Activated T-helper 2 cell treated with anti-CD3 and anti-CD28 coated beads, Interferon-gamma antibody, Interleukin-2, Interleukin-4, amounts not matched to agents 10 μg/mL and 5 μg/mL and 100 μg/mL, durations not matched to agents 14 hours and 24 hours and 36 hours (primary cell): ENCODE measurements at places on chromosomes 1 and 21. TPM values are rescaled to one million over a fixed set of nuclear protein-coding genes. Genes with fewer than 3 reads are reported as not detected.

CLDN17 gene
- total RNA-seq: not detected in 2 replicates

- DNase-seq: no peak
These were observed 41.0 kb downstream of the KCNN3 start for GRCh38 chr1:154829062-154829461.

GRCh38 chr1:15261155-15262002, 14.4 kb downstream of the FHAD1 start:
- no peak for DNase-seq

GRCh38 chr21:42565206-42565810, 51.7 kb downstream of the SLC37A1 start:
- no peak for DNase-seq

GRCh38 chr1:200929530-200930278, 35.0 kb downstream of the INAVA start:
- no peak for DNase-seq
